ENCODE measurements at places on chromosomes 7 and 10.

DNA sequence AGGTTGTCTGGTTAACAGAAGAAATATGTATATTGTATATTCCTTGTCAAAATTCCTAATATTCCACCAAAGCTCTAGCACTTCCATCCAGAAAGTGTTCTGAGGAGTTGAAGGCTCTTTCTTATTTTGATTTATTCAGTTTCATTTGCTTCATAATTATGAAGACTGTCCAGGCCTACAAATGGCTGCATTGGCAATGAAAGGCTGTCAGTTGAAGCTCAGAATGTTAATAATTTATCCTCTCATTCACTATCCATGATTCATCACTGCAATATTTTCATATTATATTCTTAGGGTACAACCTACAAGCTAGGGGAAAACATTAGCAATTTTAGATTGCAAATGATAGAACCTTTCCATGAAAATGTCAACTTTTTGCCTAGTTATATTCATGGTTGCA, 57.3 kb downstream of the ARID5B start:
- DNase-seq: no peak

DNA sequence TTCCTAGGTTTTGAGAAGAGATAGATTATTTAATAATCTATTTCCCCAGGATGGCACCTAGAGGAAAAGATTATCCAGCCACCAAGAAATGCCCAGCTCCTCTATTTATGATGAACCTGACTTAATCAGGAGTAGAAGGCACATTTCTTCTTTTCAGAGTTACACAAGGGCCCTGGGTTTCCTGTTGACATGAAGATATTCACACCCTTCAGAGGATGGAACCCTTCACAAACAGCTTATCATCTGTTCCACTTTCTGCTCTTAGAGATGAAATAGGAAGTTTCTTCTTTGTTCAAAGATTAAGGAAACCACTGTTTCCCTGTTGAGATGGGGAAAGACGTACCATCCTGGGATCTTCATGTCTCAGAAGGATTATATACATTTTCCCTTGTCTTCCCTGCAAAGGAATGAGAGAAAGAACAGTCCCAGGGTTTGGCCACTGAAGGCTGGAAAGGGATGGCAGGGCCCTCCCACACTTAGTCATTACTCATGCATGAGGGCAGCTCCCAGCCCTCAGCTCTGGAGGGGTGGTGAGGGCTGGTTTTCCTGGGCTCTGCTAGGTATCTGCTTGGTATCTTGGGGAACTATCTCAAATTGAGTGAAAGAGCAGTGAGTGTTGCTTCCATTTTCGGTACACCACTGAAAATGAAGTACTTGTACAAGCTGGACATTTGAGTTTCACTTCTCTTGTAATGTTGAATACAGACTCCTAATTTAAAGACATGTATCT, 64.0 kb downstream of the MTPAP start:
- peak; percentile 29 for DNase-seq

DNA sequence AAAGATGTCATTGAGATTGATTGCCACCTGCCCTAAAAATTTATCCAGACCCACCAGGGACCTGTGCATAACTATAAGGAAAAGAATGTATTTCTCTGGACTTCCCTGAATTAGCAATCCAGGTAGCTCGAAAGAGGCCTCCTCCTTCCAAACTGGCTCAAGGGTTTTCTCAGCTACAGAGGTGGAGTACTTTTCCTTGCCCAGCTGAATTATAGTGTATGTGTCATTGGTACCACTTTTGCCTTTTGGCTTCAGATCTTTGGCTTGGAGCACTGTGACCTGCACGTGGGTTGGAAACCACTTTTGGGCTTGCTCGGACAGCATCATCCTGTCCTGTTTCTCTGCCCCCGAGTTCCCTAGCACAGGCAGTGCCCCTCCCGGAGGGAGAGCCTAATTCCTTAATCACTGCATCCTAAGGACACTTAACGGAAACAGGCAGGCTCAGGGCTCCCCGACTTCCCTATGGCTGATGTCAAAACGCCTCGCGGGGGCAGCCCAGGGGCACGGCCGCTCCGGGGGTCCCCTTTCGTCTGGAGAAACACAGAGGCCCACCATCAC, 825 bp downstream of the RAB11FIP2 start:
- peak; percentile 39 for DNase-seq

DNA sequence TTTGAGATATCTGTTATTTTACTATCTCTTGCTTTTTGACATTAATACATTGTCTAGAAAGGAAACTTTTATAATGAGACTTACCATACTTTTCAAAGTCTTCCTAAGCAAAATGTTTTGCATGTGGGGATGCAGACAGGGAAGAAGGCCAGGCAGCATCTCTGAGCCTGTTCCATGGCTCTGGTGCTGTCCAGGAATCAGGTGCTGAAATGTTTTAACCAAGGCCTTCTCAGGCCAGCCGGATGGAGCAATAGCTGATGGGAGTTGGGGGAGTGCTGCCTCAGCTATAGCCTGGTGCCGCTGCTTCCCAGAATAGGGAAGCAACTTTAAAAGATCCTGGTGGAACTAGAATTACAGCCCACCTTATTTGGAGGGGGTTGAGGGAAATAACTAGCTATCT, 38.5 kb downstream of the CRTAC1 start:
- peak; percentile 31 for DNase-seq

DNA sequence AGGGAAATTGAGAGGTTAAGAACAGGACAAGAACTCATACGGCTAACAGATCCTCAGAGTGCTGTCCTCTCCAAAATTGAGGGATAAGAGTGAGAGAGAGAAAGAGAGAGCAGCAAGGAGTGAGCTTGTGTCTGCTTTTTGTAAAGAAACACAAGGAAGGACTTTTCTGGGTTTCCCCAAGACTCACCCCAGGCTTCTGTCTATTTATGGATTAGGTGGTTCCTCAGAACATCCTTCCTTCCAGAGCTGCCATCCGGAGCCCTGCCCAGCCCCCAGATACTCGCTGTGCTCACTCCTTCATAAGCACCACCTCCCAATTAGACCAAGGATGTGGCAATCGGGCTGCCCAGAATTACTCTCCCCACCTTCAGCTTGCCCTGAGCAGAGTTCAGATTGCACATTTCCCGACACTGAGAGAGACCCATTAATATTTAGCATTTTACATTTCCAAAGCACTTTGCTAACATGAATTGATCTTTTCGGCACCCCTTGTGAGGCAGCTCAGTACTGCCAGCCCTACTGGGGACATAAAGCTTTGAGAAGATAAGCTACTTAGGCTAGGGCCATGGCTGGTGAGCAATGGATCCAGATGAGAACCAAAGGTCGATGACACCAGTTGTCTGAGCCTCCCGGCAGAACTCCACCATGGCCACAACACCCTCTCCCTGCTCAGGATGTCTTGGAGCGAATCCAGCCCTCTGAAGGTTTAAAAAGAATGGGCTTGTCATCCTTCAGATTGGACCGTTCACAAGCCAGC, 19.2 kb upstream of the R3HCC1L start:
- DNase-seq: no peak

GRCh38 chr7:67489881-67490280, 493.2 kb downstream of the TYW1 start:
- no peak for DNase-seq

- DNase-seq: peak; percentile 88
These were observed 7.2 kb upstream of the PGAM2 start for GRCh38 chr7:44072364-44073231.

DNA sequence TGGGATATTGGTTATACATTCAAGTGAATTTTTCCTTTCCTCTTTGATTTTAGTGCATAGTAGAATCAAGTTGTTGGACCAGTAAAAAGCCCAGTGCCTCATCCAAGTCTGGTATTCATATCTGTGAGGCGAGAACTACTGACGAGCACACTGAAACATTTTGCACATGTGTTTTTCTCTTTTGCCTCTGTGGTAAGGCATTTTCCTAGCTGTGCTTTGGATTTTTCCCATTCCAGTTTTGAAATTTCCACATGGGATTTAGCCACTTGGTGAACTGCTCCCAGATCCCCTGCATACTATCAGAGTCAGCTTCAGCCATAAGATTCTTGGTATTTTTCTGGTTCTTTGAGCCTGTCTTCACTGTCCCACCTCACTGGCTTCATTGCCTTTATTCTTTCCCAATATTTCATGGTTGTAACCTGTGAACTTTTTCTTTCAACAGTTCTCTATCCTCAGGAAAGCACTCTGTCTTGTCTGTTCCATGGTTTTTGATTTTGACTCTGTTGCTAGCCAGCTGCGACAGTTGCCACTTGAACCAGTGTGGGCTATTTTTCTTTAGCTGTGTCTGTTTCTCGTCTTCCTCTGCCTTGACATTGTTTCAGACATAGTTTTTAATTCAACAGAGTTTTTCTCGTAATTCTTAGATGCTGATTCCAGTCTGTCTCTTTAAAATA, 239.0 kb downstream of the REEP3 start:
- DNase-seq: no peak

- DNase-seq: no peak
These were observed 64.1 kb upstream of the EEPD1 start for GRCh38 chr7:36088966-36089365.

DNA sequence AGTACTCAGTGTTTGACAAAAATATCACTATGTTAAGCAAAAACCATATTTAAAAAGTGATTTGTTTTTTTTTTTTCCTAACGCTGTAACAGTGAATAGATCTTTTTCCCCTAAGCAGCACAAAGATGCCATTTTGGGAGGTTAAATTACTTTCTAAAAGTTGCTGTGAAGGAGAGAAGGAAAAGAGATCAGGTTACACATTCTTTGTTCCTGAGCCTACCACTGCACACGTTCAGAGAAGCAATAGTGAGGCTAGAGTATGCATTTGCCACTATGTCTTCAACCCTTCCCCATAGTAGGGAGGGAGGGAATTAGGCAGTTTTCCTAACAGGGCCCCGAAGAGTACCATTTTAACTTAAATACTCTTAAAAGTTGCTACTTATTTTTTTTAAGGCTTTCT, 38.9 kb downstream of the BMPR1A start:
- peak; percentile 52 for DNase-seq

- peak; percentile 48 for DNase-seq
These were observed 1.8 kb downstream of the BRI3 start for GRCh38 chr7:98283127-98283886.

GRCh38 chr7:75743455-75743859, 4.7 kb upstream of the HIP1 start:
- no peak for DNase-seq

DNA sequence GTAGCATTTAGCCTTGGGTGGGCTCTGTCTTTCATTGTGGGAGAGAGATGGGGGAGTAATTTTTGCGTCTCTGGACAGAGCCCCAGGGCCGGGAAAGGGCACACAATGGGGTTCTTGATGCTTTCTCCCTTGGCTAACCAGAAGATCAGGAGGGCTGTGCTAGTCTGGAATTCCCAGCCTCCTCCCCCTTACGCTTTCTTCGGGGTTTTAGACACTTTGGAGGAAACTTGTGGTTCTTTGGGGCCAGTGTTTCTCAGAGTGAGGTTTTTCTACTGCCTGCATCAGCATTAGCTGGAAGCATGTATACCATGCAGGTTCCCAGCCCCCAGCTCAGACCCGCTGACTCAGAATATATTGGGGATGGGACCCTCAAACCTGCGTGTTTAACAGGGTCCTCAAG, 7.0 kb downstream of the NEURL1 start:
- DNase-seq: no peak

- DNase-seq: no peak
These were observed 18.8 kb downstream of the JCAD start for GRCh38 chr10:30040597-30040996.

DNA sequence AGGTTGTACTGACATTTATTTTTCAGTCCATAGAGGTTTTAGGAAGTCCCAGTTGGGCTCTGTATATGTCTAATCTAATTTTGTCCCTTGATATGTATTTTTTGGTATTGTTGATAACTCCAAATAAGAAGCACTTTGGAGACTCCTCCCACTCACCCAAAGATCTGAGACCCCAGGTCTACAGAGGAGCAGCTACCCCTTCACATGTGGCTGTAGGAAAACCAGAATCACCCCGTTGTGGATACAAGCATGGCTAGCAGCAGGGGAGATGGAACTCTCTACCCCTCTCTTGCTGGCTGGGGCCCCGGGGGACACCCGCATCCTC, 9.4 kb downstream of the HHEX start:
- DNase-seq: no peak

- DNase-seq: no peak
These were observed 28.8 kb upstream of the INPP5A start for GRCh38 chr10:132508581-132509443.

- no peak for DNase-seq
These were observed 33.6 kb downstream of the ST7 start for GRCh38 chr7:116986611-116987565.

- no peak for DNase-seq
These were observed 84.1 kb downstream of the BMPR1A start for GRCh38 chr10:86840498-86840897.

GRCh38 chr7:74115326-74115725, 31.7 kb downstream of the LIMK1 start:
- no peak for DNase-seq

GRCh38 chr7:155303039-155303593, 5.4 kb downstream of the INSIG1 start:
- no peak for DNase-seq

DNA sequence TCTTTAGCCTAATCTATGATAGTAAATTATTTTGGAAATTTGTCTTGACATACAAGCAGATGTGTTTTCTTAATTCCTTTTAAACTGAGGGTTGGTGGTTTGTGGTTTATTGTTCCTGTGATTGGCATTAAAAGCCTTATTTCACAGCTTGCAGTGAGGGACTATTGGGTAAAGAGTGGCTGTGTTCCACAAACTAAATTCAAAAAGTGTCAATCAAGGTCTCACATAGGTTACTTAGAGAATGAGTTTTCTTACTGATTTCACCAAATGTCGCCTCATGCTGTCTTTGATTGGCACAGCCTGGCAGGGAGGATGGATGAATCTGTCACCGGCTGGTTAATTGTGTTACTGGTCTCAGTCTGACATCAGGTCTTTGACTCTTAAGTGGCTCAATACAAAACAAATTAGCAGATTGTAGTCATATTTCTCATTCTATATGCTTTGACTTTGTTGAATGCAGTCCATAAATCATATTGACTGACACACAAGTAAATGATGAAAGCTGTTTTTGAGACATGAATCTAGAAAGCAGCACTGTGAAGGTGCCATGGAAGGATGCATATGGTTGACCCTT, 66.8 kb upstream of the CYP26C1 start:
- no peak for DNase-seq

- no peak for DNase-seq
These were observed 304.4 kb upstream of the C7orf33 start for GRCh38 chr7:148286150-148286549.

DNA sequence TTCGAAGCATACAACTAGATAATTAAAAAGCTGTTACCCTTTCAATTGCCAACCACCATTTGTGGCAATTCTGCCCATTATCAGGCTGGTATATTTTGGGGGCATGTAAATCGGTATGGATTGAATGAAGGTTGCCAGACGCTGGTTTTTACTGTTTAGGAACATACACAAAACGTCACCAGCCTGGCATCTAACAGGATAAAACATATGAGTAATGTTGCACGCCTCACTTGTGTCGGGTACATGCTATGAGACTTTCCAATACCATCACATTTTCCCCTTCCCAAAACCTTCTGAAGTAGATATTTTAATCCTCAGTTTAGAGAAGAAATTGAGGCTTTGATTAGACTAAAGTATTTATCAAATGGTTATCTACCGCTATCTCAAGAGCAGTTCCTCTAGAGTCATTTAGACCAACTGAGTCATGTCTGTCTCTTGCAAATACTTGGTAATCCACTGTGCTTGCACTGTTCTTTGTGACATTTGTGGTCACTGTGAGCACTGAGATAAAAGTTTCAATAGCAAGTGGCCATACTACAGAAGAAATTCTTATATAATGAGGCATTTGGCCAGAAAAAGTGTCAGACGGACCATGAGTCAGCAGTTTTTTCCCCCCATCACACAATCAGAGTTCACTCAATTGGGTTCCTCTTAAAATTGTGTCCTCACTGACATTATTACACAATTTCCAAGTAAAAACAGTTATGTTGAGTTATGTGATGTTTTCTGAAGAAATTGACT, 498.7 kb downstream of the NXPH1 start:
- DNase-seq: no peak

- no peak for DNase-seq
These were observed 3.8 kb downstream of the ICA1 start for GRCh38 chr7:8258166-8258565.

Data from AG08396 (cell line).